Umbilical cord (tissue), 2 donors: ENCODE measurements at places on chromosomes 11 and 22. TPM values are rescaled to one million over a fixed set of nuclear protein-coding genes. Genes with fewer than 3 reads are reported as not detected.

DNA sequence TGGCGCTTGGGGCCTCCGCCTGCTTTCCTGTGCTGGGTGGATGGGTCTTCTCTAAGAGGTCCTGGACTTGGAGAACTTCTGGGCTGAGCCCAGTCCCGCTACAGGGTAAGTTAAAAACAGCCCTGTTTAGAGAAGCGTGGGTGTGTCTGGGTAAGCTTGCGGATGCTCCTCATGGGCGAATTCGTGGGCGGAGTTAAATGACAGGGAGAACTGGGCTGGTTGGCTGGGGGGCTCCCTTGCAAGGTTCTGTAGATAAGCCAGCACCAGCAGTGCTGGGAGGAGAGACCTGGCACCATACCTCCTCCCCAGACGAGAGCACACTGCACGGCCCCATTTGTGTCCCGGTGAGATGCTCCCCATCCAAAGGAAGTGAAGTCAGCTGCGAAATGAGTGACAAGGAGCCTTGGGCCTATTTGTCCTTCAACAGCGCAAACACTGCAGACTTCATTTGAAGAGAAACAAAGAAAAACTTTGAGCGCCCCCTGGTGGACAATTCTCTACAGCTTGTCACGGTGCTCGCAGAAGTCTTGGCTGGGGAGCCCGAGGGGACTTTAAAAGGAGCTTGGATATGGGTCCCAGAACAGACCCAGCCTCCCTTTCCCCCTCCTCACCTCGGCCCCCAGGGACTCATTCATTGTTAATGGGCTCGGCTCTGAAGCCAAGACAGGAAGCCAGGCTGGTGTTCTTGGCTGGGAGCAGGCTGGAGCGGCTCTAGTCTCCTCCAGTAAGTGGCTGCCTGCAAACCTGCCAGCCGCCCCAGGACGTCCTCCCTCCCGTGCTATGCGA, 39.5 kb downstream of the TP53I11 start:
- peak; percentile 91 for DNase-seq

The XKR3 gene
- 9.4 TPM for total RNA-seq

- no peak for DNase-seq
Observed at GRCh38 chr11:56497010-56497409, 5.8 kb upstream of the OR5M8 start.

- DNase-seq = peak; percentile 76
Observed at GRCh38 chr11:72975778-72976521, 161.7 kb downstream of the ATG16L2 start.

- DNase-seq = no peak
Observed at GRCh38 chr11:72436661-72437060, 2.3 kb upstream of the CLPB start.

DNA sequence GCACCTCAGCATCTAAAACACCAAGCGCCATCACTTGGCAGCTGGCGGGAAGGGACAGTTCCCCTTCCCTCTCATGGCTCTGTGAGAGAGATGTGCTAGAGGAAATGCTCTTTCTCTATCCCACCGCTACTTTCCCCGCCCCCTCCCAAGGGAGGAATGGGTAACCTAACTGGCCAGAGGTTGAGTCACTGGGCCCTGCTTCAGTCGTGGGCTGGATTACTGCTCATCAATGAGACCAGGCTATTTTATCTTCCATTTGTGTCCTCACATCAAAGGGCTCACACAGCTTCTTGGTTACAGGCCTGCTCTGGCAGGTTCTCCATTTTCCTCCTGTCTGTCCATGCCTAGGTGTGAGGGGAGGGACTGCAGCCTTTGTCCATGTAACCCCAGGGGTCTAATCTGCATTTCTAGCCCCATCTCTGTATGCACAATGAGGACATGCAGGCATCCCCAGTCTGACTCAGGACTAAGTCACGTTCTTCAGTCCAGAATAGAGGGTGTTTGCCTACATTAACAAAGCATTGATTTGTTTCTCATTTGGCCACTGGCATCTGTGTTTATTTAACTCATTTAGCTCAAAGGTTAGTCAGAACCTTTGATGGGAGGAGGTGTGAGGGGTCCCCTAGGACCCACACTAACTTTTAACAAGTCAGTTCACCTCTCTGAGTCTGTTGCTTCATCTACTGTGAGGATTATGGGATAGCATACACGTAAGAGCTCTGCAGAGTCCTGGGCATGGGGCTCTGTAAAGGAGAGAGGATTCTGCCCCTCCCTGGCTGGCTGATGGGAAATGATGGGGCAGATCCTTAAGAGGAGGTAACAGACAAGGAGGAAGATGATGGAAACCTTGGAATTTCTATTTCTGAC, 99.1 kb downstream of the XRRA1 start:
- peak; percentile 9 for DNase-seq

DNA sequence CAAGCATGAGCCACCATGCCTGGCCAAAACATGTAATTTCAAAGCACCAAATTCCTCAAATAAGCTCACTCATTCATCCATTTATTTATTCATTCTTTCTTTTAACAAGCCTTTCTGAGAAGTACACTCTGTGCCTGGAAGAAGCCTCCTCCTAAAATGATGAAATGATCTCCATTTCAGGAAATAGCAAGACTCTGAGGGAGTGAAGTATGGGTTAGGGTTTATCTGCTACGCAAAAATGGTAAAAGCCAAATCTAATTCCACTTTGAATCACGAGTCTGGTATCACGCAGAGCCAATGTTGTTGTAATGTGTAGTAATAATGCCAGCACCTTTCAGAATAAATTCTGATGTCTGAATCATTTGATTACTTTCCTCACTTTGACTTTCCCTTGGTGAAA, 1041.8 kb downstream of the LRRC4C start:
- DNase-seq = no peak
